ENCODE measurements at places on chromosomes 3 and 15.
A peak's percentile ranks its signal among the peaks of the same experiment; 100 is the strongest.

DNA sequence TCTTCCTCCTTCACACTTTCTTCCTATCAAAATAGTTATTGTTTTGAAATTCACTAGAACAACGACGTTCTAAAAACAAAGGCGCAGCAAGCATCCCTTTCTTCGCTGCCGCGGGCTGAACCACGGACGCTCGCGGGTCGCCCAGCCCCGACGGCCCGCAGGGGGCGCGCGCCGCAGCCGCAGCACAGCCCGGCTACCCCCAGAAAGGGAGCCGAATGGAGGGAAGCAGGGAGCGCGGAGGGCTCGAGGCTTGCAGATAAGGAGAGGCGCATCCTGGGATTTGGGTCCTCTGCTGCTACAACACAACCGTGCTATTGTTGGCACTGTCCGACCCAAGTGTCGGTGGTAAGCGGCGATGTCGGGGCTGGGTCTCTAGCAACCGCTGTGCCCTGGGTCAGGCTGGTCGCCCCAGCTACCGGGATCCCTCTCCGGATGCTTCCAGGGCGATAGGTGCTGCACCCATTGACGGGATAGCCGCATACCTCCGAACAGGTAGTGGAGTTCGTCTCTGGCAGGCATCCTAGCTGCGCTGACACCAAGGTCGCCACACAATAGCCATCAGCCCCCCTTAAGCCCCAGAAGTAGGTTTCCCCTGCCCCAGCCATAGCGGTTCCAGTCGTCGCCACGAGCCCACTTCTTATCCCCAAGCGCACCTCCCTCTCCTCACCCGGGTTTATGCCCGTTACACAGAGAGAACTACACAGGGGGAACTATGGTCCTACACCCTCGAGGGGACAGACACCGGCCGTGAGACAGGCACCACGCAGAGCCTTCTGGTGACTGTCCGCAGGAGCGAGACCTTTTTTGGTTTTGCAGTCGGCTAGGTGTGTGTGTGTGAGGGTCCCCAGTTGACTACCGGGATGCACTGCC is 6.0 kb downstream of the ONECUT1 start:
- no peak for DNase-seq

GRCh38 chr3:12120374-12121140 is 38.2 kb downstream of the TIMP4 start:
- DNase-seq = no peak

DNA sequence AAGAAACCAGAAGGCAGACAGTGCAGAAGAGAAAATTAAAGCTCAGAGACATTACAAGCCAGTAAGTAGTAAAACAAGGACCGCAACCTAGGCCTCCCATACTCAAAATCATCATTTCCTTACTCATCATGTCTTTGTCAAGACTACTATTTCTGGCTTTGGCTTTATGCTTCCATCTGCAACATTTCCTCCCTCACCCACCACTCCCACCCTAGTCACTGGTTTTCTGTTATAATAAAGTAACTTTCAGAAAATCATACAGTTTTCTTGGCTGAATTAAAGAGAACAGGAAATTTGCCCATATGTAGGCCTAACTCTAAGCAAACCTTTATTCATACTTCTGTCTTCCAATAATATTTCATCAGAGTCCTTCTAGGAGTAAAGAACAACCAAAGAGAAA is 247.6 kb upstream of the RORA start:
- DNase-seq = no peak

DNA sequence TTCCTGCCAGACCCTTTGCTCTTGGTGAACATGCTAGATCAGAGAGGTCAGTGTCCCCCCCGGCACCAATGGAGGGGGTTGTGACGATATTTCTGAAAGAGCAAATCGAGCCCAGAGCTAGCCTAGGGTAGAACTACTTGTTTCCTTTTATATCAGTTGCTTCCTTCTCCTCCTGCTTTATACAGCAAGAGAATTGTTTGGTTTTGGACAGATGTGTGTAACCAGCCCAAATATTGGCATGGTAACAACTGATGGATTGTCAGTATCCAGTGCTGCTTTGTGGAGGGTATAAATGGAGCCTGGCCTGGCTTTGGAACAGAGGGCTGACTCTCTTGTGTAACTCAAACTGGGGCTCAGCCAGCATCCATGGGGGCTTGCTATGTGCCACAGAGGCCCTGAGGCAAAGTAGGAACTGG is 27.2 kb downstream of the SNX1 start:
- no peak for DNase-seq

GRCh38 chr3:149765762-149766334 is 13.6 kb upstream of the COMMD2 start:
- no peak for DNase-seq

- DNase-seq = no peak
Observed at GRCh38 chr3:70137366-70137765, 137.8 kb downstream of the SAMMSON start.

DNA sequence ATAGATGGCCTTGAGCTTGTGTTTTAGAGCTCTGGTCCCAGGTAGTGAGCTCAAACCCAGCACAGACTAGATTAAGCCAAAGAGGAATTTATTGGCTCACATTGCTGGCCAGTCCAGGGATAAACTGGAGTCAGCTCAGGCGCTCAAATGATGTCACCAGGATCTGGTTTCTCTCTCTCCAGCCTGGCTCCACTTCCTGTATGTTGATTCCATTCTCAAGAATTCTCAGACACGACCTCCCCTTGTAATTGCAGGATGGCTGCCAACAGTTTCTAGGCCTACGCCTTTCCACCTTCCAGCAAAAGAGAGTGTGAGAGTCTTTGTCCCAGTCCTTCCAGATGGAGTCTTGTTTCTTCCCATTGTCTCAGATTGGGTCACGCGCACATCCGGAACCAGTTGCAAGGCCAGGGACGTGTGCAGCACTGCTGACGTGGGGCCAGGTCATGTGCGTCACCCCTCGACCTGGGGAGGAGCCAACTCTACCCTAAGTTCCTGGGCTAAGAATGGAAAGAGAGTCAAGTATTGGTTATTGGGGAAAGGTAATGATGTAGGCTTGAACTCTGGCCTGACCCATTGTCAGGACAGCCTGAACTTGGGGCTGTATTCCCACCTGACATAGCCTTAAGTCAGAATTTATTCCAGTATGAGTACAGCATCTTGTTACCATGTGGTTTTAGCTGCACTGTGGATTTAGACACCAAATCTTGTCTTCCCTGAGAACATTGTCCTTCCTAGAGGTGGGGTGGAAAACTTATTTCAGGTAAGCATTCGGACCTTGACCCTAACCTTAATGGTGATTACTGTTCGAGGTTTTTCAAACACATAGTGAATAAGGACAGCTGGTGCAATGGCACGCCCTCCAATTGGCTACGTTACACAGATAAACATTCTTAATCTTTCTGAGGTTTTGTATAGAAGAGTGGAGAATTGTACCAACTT is 31.6 kb downstream of the CACNA1D start:
- peak; percentile 81 for DNase-seq

All from islet precursor cell (in vitro differentiated cells).